T-cell (primary cell): ENCODE measurements at places on chromosomes 6 and 20. TPM values are rescaled to one million over a fixed set of nuclear protein-coding genes. Genes with fewer than 3 reads are reported as not detected.

DNA sequence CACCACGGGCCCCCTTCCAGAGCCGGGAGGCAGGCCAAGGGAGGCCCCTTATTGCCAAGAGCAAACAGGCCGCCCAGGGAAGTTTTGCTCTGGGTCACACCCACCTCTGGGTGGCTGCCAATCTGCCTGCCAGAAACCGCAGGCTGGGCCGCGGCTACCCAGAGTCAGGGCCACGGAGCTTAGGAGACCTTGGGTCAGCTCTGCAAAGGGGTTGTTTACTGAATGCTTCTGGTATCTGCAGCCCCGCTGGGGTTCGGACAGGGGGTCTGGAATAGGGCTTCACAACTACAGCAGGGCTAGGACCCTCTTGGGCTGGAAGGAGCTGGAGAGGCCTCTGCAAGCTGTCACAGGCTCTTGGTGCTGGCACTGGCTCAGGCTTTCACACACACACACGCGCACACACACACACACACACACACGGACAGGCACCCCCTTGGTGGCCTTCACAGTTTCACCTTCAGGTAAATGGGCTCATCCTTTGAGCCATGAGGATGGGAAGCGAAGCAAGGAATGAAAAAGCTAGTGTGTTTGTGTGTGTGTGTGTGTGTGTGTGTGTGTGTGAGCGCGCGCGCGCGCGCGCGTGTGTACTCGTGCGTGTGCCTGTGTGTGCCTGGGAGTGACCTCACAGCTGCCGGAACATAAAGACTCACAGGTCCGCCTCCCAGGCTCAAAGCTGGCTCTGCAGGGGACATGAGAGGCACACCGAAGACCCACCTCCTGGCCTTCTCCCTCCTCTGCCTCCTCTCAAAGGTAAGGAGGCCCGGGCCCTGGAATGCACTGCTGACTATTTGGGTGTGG is at the start of gene CCN5:
Gene CCN5, plus strand, starts transcription at position 669 of the 798 bp plus-strand sequence. Its CDS starts 22 bp downstream, at position 691.
- no peaks in the 10 kb centered on the region for H3K36me3 ChIP-seq
- H3K27ac ChIP-seq: no peak within 1 kb of the TSS
- H3K4me1 ChIP-seq: no peaks in the 10 kb centered on the region
- H3K27me3 ChIP-seq: no peaks in the 10 kb centered on the region
- no peak for DNase-seq

C20orf144 gene
- 0.22 TPM for total RNA-seq

- peaks cover 50% of the 10 kb centered on the region for H3K27me3 ChIP-seq
- no peak for DNase-seq
- H3K4me3 ChIP-seq: no peak overlapping the region
Measured at GRCh38 chr20:57869951-57870315, 160.1 kb upstream of the PMEPA1 start.

- no peak overlapping the region for H3K4me3 ChIP-seq
- no peaks in the 10 kb centered on the region for H3K4me1 ChIP-seq
- no peaks in the 10 kb centered on the region for H3K36me3 ChIP-seq
- no peaks in the 10 kb centered on the region for H3K27me3 ChIP-seq
Measured at GRCh38 chr6:37139230-37139962, 30.6 kb upstream of the PIM1 start.

DNA sequence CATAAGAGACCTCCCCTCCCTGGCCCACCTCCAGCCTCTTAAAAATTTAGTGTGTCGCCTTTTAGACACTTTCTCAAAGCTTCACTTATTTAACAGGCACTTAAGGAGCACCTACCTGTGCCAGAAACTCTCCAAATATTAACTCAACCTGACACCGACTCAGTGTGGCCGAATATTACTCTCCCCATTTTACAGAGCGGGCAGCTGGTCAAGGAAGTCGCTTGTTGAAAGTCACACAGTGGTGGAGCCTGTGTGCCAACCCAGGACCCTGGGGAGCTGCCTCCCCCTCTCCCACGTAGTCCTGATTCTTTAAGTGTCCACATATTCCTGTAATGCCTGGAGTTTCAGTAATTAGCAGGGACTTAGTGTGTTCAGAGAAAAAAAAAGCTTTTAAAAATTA is 1.0 kb upstream of the PMEPA1 start:
- H3K4me3 ChIP-seq: peak overlapping the region; percentile 95
- H3K27ac ChIP-seq: peak overlapping the region; percentile 63
- peaks cover 44% of the 10 kb centered on the region for H3K27me3 ChIP-seq
- H3K36me3 ChIP-seq: no peaks in the 10 kb centered on the region
- DNase-seq: no peak
- peaks cover 32% of the 10 kb centered on the region for H3K4me1 ChIP-seq
